Fibroblast of lung (primary cell): ENCODE measurements at places on chromosomes 16 and 17. TPM values are rescaled to one million over a fixed set of nuclear protein-coding genes. Genes with fewer than 3 reads are reported as not detected.
A peak's percentile ranks its signal among the peaks of the same experiment; 100 is the strongest.

CASKIN1 gene
- 0.17 and 0.26 TPM in 2 replicates for total RNA-seq

HAP1 gene
- total RNA-seq = 0.17 and 0.26 TPM in 2 replicates

NLK gene
- 11.6 and 14.4 TPM in 2 replicates for total RNA-seq

DNA sequence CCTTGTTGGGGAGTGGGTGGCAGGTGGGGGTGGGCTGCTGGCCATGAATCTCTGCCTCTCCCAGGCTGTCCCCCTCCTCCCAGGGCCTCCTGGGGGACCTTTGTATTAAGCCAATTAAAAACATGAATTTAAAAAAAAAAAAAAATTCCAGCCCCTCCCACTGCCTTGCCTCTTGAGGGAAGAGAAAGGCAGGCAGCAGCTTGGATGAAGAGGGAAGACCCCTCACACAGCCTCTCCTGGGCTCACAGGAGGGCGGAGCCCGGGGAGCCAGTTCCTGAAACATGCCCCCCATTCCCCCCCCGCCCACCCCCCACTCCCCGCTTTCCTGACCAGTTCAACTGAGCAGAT lies 1.8 kb upstream of the TCAP start:
- no peak for DNase-seq

DNA sequence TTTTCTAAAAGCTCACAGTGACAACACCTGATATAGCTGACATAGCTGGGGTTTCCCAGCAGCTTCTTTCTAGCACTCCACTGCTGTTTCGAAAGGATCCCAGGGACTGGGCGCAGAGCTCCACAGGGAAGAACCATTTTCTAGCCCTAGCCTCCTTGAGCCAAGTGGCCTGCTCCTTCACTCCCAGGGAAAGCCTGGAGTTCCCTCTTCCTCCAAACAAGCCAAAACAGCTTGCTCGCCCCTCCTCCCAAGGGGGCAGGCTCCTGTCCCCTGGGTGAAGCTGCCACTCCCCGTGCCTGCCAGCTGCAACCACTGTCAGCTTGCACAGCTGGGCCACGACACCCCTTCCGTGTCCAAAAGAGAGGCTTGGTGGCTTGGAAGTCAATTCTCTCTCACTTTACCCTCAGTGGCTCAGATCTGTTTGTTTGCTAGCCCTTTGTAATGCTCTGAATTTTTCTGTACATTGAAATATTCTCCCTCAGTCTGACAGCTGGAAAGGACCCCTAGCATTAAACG lies 59.8 kb downstream of the CYTH1 start:
- no peak for DNase-seq

DNA sequence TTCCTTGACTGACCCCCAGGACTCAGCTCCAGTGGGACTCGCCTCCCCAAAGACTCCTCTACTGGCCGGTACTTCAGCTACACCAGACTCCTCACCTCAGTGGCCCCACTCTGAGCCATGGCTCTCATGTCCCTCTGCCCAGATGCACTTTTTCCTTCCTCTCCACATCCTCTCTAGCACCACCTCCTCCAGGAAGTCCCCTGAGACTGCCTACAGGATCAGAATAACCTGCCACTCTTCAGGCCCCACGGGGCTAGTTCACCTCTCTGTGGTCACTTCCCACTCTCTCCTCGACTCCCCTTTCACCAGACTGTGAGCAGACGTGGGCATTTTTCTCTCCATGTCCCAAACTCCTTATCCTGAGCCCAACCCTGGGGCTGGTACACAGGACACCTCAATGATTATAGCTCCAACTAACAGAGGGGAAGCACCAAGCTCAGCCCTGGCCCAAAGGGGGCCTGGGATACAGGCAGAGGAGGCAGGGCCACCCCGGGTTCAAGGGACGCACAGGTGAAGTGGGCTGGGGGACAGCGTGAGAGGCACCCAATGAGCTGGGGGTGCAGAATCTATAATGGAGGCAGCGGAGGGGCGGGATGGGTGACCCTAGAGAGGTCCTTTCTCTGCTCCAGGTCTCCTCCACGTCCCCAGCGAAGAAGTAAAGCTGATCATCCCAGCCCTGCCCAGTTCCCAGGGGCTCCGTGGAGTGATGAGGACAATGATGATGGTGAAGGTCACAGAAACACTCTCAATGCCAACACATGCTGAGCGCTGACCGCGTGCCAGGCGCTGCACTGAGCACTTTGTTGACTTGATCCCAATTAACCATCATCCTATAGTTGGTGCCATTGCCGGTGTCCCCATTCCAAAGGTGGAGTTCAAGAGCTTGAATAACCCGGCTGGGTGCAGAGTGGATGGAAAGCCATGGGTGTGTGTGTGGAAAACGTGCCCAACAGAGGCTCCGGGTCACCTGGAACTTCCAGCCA lies 3.9 kb downstream of the TRPV3 start:
- DNase-seq = no peak

DNA sequence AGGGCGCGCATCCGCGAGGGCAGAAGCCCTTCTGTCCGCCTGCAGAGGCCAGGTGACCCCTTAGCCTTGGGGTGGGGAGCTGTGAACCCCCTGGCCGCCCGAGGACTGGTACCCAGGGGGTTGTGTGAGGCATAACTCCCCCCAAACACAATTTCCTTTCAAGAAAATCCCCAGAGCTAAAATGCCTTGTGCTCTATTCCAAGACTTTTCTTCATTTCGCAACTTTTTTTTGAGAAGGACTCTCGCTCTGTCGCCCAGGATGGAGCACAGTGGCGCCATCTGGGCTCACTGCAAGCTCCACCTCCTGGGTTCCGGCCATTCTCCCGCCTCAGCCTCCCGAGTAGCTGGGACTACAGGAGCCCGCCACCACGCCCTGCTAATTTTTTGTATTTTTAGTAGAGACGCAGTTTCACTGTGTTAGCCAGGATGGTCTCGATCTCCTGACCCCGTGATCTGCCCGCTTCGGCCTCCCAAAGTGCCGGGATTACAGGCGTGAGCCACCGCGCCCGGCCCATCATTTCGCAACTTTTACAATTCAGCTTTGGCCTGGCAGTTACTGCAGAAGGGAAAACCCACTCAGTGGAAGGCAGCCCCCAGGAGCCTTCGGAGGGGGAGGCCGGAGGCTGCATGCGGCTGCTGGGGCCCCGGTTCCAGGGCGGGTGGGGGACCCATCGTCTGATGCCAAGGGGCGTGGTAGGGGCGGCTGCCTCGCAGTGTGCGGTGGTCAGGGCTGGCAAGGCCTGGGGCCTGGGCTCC lies 963 bp upstream of the APRT start:
- DNase-seq = peak; percentile 65

- no peak for DNase-seq
Measured at GRCh38 chr17:21217346-21217745, 3.4 kb upstream of the TMEM11 start.

DNA sequence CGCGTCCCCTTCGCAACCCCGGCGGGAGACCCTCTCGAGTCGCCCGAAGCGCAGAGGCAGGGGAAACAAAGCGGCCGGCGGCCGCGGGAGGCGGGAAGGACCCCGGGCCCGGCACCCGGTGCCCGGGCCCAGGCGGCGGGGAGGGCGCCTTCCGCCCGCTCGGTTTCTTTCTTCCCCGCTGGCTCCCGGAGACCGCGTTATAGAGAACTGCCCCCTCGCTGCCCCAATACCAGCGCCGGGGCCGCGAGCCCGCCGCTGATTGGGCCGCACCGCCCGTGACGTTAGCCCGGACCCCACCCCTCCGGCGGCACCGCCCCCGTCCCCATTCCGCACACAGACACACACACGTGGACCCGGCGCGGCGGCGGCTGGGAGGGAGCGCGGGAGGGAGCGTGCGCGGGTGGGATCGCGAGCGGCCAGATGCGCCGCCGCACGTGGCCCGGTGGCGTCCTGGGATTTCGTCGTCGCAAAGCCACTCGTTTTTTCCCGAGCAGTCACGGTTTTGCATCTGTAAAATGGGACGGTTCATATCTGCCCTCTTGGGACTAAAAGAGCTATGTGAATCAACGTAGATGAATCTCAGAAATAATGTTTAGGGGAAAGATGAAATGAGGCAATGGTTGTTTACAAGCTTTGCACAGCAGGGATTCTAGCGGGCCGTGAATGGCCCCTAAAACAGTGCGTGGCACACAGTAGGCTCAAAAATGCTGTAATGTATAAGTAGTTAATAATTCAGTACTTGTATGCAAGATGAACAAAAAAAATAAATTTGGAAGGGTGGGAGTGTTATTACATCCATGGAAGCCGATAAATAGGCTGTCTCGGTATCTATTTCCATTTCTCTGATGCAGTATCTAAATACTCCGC lies at the start of gene EPOP:
Gene EPOP, minus strand, starts transcription at position 209 of the 867 bp plus-strand sequence. CDS start 462 bp downstream, outside the sequence.
- DNase-seq = peak; percentile 79

- DNase-seq = no peak
Measured at GRCh38 chr17:36793976-36794375, 143.3 kb upstream of the LHX1 start.

DNA sequence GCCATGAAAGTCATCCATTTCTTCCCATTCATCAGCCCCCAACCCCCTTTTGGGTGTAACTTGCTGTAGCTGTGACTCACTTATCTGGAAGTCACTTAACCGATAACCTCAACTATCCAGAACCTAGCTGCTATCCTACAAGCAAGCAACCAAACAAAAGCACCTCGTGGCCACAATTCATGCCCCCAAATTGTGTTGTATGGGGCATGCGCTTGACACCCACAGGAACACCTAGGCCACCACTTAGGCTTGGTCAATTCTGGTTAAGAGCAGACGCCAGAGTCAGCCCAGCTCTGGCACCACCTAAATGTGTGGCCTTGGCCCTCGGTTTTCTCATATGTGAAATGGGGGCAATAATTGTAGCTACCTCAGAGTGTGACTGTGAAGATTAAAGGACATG lies 3.7 kb downstream of the PIK3R5 start:
- DNase-seq = no peak

DNA sequence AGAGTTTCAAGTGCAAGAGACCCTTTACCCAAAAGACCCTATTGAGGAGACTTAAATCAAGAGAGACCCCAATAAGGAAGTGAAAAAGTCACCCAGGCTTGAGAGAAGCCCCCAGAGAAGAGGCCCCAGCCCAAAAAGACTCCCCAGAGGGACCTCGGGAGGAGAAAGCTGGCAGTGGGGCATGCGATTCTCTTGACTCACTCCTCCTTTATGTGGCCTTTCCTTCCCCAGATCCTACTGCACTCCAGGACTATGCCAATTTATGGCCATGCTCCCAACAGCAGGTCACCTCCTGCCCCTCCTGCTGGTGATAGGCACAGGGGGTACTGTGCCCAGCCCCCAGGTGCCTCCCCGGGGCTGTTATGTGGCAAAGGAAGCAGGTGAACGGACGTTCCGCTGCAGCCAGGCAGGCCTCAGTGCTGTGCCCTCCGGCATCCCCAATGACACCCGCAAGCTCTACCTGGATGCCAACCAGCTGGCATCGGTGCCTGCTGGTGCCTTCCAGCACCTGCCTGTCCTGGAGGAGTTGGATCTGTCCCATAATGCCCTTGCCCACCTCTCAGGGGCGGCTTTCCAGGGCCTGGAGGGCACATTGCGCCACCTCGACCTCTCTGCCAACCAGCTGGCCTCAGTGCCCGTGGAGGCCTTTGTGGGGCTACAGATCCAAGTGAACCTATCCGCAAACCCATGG lies 16.3 kb downstream of the LRRC3C start:
- no peak for DNase-seq
